ENCODE measurements at places on chromosomes 7 and 10. TPM values are rescaled to one million over a fixed set of nuclear protein-coding genes. Genes with fewer than 3 reads are reported as not detected.

GRCh38 chr10:132518572-132519381, 18.8 kb upstream of the INPP5A start:
- peak; percentile 72 for DNase-seq

- DNase-seq = no peak
These were observed 23.8 kb upstream of the GLCCI1 start for GRCh38 chr7:7944619-7945282.

The PROSER2 gene
- total RNA-seq = 1.8 TPM

DNA sequence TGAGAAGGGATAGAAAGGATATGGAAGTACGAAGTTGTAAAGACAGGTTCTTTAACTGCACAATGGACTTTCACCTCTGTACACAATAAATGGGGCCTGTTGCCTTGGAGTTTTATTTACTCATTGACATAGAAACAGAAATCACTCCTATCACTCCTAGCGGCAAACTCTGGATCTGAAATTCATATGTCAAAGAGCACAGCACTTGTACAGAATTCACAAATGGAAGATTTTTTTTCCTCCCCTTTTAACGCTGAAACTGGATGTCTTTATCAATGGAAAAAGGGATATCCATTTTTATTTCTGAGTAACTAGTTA, 18.2 kb downstream of the NT5C3A start:
- DNase-seq = no peak

The ZNF804B gene
- not detected for total RNA-seq

The ECD gene
- 17.3 TPM for total RNA-seq

- DNase-seq = peak; percentile 62
These were observed 7.2 kb upstream of the MBL2 start for GRCh38 chr10:52779541-52780390.

DNA sequence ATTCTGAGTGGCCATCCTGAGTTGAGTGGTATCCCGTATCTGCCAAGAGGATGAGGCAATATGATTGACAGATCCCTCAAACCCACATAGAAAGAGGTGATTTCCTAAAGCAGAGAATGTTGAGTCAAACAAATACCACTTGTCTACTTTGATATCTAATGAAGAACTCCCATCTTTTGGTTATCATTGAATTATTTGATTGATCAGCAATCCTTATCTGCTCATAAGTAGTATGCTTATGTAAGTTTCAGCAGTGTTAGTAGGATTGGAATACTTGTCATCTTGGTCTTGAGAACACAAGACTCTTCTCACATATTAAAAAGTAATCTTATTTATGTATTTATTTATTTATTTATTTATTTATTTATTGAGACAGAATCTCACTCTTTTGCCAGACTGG, 147.3 kb downstream of the DPY19L1 start:
- DNase-seq = no peak

GRCh38 chr7:112411186-112411795, 39.0 kb upstream of the IFRD1 start:
- DNase-seq = peak; percentile 35

DNA sequence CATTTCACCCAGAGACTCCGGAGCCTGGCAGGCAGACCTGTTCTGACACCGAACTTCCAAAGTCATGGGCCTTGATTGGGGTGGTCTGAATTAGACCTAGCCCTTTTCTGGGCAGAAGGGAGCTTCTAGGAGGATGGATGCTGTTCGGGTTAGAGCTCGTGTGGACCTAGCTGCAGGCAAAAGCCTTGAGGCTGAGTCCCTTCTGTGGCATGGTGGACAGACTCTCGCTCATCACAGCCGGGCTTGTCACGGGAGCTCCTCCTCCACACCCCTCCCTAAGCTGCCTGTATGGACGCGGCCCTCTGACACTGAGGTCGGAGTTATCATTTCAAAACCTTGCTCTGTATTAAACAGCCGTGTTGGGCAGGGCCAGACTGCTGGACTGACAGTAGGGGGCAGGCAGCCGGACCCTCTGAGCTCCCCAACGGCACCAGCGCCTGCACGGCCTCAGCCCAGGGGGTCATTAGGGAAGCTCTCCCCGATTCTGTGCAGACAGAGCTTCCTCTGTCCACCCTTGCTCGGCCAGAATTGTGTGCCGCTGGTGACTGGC, 2.2 kb downstream of the IRF5 start:
- no peak for DNase-seq

DNA sequence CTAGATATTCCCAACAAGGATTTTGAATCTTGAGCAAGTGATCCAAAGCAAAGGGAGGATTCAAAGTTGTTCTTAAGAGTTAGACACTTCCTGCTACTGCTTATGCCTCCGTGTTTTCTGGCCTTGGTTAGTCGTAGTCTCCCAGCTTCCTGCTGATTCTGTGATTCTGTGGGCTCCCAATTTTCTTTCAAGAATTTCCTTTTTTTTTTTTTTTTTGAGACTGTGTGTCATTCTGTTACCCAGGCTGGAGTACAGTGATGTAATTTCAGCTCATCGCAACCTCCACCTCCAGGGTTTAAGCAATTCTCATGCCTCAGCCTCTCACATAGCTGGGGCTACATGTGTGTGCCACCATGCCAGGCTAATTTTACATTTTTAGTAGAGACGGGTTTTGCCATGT, 4.4 kb upstream of the ITGB8 start:
- DNase-seq = no peak

The RPP30 gene
- total RNA-seq = 33.3 TPM

GRCh38 chr10:89741126-89741762, 39.9 kb downstream of the KIF20B start:
- no peak for DNase-seq

The GNAT3 gene
- not detected for total RNA-seq

GRCh38 chr7:54111814-54112511, 430.2 kb upstream of the VSTM2A start:
- DNase-seq = no peak

DNA sequence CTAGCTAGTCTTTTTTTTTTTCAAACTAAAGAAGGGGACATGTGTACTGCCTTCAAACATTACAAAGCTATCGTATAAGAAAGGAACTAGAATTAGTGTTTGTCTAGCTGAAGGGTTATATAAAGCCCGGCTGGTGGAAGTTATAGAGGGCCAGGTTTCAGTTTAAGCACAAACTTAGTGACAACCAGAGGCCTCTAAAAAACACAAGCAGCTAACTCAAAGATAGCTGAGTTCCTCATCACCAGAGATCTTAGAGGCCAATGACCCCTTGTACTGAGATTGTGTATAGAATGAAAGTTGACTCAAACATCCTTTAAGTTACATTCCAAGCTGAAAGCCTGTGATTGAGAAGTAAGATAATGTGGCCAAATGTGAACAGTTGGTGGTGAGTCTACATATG, 28.1 kb upstream of the SGMS1 start:
- no peak for DNase-seq

GRCh38 chr10:118698421-118698820, 56.3 kb downstream of the CACUL1 start:
- peak; percentile 50 for DNase-seq

The ELN gene
- total RNA-seq = 91.7 TPM

DNA sequence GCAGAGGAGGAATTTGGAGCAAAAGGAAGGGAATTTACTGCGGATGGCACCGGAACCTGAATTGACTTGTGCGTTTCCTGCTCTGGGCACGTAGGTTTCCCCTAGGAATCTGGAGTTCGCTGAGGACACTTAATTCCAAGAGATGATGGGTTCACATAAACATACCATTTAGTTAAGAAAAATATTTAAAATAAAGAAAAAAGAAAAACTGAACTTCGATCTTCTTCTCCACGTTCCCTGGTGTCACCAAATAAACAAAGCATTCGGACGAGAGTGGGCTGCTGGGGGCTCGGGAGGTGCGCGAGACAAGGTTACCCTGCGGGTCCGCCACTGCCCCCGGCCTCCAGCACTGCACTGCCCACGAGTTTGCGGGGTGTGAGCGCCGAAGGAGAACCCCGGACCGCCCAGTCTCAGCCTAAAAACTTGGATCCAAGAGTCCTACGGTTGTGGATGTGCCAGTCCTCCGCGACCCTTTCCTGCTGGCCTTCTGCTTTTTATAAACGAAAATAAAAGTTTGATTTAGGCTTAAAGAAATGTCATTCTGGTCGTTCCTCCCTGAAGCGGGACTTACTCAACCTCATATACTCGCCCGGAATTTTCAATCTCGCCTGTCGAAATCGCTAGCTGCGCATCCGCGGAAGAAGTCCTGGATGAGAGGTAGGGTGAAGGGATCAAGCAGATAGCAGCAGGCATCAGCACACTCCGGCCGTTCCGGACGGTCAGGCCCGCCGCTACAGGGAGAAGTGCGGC, 30.3 kb downstream of the SKIDA1 start:
- peak; percentile 32 for DNase-seq

The PRTFDC1 gene
- 6.6 TPM for total RNA-seq

The TIAL1 gene
- total RNA-seq = 70.2 TPM

The AKR1C8 gene
- total RNA-seq = 0.68 TPM

The LRRC4 gene
- total RNA-seq = 3.9 TPM

DNA sequence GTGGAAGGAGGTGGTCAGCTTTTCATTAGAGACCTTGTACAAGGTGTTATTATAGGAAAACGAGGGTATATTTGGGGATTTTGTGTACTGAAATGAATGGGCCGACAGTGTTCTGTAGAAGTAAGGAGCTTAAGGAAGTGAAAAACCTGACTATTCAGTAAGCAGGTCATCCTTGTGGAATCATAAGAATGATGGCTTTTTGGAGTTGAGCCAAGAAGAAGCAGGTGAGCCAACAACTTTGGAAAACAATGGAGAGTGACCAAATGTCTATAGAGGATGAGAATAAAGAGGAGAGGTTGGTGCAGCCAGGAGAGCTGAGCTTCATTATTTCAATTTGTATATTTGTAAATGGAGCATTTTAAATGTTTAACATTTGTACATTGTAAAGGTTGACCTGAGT, 595.7 kb downstream of the CCSER2 start:
- no peak for DNase-seq

GRCh38 chr7:151551820-151552219, 32.1 kb upstream of the RHEB start:
- no peak for DNase-seq

- no peak for DNase-seq
These were observed 24.6 kb upstream of the EIF4H start for GRCh38 chr7:74149603-74150002.

DNA sequence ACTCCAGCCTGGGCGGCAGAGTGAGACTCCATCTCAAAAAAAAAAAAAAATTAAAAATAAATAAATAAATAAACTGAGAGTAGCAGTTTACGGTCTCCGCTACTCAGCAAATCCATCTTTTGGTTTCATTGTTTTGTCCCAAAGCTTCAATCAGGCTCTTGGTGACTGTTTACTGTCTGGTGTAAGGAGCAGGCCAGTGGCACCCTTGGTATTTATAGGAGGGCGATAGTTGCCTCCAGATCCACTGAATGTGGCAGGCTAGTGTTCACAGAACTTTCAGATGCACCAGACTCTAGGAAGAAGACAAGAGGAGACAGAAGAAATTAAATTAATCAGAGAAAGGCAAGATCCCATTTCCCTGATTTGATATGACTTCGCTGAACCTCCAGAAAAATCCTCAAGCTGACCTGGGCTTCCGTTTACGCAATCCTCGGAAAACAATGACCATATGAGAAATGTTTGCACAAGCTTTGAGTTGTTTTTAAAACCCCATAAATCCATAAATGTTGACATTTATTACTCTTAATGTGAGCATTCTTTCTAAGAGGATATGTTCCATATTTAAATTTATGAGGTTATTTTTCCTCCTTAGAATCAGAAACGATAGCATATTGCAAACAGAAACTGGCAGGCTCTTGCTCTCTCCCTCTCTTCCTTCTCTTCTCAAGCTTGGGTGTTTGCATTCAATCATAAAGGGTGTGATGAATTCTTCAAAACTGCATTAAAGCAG, 7.1 kb upstream of the MUC3A start:
- DNase-seq = no peak

- no peak for DNase-seq
These were observed 12.0 kb downstream of the PPP1R17 start for GRCh38 chr7:31699050-31699449.

The GLI3 gene
- total RNA-seq = 8.1 TPM

DNA sequence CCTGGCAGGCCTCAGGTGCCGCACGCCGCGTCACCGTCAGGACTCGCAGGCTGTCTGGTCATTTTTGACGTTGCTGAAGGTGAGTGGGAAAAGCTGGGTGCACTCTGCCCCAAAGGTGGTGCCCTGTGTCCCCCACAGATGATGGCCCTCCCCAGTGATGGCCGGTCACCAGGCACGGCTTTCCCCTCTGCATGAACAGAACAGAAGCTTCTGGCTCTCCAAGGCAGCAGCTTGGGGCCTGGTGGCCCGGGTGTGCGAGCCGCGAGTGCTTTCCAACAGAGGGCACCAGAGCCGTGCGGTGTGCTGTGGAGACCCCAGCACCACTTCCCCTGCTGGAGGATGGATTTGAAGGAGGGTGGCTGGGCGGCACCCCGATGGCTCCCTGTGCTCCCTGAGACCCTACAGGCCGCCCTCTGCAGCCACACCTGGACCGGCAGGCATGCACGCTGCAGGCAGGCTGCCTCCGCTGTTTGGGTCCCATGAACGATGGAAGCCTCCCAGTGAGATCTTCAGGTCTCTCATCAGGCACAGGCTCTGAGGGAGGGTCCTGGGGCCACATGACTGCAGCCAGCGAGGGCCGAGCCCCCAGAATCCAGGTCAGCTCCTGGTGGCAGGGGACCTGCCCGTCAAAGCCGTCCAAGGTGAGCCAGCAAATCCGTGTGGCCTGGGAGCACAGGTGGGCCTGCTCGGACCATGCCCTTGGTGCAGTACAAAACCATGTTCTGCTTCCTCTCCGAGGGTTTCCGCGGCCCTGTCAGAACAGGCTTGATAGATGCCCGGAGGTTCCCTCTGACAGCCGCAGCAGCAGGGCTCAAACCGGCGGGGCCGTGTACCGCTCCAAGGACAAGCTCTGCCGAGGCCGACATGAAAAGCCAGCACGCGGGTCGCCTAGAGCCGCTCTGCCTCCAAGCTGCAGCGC, 195.4 kb downstream of the EBF3 start:
- DNase-seq = no peak

GRCh38 chr10:48523212-48523819, 81.6 kb downstream of the ARHGAP22 start:
- peak; percentile 74 for DNase-seq

- peak; percentile 78 for DNase-seq
These were observed 650 bp upstream of the TM9SF3 start for GRCh38 chr10:96587264-96588059.

- DNase-seq = no peak
These were observed 24.8 kb upstream of the SFMBT2 start for GRCh38 chr10:7435674-7436073.

DNA sequence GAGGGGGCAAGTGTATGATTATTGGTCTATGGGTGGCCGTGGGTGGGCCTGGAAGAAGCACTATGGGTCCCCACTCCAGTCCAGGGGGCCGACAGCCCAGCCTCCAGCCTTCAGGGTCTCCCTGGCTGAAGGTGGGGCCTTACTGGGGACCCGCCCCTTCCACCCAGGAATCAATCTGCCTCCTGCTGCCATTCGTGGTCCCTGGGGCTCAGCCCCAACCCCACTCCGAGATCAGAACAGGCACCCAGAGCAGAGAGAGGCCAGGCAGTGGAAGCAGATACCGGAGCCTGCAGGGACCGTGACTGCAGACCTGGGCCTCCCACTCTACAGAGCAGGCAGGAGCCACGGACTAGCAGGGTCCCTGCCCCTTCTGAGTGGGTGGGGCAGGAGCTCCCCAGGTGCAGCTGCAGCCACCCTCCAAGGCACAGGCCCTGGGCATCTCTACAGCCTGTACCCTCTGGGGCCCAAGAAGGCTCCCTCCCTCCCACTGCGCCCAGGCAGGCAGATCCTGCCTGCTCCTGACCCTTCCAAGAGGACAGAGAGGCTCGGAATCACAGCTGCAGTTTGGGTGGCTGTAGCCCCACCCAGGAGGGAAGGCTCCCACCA, 13.6 kb upstream of the FOXL3 start:
- peak; percentile 8 for DNase-seq
